ENCODE measurements at places on chromosomes 2 and 18.

- DNase-seq, result no peak
Measured at GRCh38 chr2:206082298-206082843, 3.6 kb downstream of the INO80D start.

GRCh38 chr2:207483477-207483876, 46.3 kb upstream of the CREB1 start:
- DNase-seq, result no peak

- no peak for DNase-seq
Measured at GRCh38 chr2:207320381-207321159, 154.8 kb upstream of the KLF7 start.

GRCh38 chr2:196487417-196487816, 152.1 kb upstream of the CCDC150 start:
- no peak for DNase-seq

DNA sequence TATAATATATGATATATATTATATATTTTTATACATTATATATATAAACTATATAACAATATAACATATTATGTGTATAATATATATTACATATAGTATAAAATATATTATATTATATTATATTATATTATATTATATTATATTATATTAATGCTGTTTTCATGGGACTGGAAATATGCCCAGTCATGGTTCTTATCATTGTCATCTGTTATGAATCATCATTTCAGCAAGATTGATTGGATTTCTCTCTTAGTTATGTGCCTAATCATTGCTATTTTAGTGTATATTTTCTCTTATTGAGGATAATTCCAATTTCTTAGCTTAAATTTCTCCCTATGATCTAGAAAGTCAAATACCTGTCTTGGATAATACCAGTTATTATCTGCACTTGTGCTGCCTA, 617.8 kb downstream of the TRIB2 start:
- no peak for DNase-seq

DNA sequence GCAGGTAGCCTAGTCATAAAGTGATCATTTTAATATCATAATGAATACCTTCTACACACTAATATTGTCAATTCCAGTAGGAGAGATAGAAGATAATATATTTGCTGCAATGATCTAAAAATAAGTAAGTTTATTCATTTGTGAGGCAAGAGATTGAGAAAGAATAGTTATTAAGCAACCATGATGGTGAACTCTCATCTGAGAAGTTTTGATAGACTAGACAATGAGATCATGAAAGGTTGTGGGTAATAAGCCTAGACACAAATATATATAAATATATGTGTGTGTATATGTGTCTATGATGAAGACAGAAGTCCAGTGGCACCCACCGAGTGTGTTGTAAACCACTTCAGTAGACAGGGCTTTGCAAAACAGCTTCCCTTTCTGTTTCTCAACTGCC, 181.0 kb upstream of the CHST9 start:
- DNase-seq, result no peak

Measured in hematopoietic multipotent progenitor cell treated with erythropoietin and hydrocortisone succinate and interleukin-3 and kit ligand, for 15 days (in vitro differentiated cells).